GM23248 (cell line): ENCODE measurements at places on chromosomes 11 and 22. TPM values are rescaled to one million over a fixed set of nuclear protein-coding genes. Genes with fewer than 3 reads are reported as not detected.

- no peak for DNase-seq
These were observed 74.0 kb upstream of the SEPTIN5 start for GRCh38 chr22:19640306-19640705.

DNA sequence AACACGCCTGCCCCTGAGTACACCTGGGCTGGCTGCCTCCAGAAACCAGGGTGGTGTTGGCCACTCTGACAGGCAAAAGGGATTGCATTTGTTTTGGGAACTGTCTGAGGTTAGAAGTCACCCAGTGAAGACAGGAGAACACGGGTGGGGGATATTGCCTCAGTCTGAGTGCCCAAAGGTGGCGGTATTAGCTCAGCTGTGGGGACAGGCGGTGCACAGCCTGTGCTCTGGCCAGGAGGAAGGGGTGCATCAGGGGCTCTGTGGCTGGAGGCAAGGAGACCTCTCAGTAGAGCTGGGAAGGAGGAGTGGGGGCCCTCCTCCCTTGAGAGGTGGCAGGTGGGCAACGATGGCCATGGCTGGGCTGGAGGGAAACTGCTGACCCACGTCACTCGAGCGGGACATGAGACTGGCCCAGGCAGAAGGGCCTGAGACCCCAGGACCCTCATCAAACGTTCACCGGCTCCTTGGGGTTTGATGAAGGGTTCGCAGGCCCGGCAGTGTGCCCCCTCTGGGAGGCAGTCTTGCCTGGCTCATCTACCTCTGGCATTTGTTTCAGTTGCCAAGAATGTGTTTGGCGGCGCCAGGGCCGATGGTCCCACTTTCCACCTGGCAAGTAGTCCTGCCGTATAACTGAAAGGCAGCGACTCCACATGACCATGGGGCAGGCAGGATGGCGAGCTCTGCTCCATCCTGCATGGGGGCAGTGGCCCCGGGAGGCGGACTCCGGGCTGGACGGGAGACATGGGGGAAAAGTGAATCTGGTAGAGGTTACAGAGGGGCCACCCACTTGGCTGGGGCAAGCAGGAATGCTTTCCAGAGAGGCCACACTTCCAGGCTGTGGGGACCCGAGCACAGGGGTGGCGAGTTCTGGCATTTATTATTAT lies 52.8 kb upstream of the SMIM38 start:
- peak; percentile 22 for DNase-seq

DNA sequence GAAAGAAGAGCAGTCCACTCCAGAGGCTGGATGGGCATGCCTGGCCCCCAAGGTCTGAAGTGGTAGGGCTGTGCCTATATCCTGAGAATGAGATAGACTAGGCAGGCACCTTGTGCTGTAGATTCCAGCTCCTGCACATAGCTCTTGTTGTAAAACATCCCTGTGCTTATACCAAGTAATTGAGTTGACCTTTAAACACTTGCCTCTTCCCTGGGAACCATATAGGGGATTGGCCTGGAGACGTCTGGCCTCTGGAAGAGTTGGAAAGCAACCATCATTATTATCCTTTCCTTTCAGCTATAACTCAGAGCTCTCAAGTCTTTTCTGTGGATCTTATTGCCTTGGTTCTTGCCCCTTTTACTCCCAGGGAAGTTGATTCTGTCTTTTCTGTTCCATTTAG lies 15.1 kb downstream of the LIMK2 start:
- no peak for DNase-seq

- DNase-seq: peak; percentile 64
These were observed 125.1 kb downstream of the TIMP3 start for GRCh38 chr22:32926600-32926999.

DNA sequence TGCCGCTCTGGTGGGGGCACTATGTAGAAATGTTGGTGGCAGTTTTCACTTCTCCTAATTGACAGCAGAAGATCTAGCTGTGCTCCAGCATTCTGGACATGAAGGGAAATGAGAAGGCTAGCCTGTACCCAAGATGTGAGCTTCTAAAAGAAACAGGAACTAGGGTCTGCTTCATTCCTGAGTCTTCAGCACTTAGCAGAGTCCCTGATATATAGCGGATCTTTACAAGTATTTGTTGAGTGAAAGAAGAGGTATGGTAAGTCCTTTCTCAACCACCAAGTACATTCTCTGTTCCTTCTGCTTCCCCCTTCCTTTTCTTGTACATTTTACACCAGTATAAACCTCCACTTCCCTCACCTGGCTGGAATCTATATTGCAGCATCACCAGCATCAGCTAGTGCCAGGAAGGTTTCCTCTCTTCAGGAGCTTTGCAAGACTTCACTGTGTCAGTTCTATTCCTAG lies 408.3 kb upstream of the CADM1 start:
- DNase-seq: no peak

GRCh38 chr11:69211540-69211919 lies 55.8 kb downstream of the SMIM38 start:
- no peak for DNase-seq

- DNase-seq: no peak
These were observed 28.7 kb upstream of the YWHAH start for GRCh38 chr22:31915586-31915985.

DNA sequence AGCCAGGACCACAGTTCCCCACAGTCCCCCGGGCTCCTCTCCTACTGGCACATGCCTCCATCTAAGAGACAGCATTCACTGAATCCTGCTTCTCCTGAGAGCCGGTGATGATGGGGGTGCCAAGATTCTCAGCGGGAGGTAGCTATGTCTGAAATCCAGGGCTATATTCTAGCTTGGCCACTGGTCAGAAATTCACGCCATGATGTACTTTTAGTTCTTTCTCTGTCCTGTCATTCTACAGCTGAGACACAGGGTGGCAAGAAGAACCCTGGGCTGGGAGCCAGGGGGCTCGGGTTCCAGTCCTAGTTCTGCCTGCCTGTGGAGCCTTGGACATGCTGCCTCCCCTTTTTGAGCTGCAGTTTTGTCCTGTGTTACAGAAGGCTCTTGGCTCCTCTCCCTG lies 59.2 kb upstream of the PHOX2A start:
- no peak for DNase-seq

GRCh38 chr11:102705626-102706025 lies at the start of gene MMP27:
MMP27 (minus strand) TSS chr11:102705769; CDS start chr11:102705714, 55 bp downstream.
- peak; percentile 58 for DNase-seq

The SHISAL1 gene
- total RNA-seq: 1.5 and 2.2 TPM in 2 replicates

The POTEH gene
- not detected in 2 replicates for total RNA-seq
